ENCODE measurements at places on chromosomes 2 and 18.
A peak's percentile ranks its signal among the peaks of the same experiment; 100 is the strongest.

DNA sequence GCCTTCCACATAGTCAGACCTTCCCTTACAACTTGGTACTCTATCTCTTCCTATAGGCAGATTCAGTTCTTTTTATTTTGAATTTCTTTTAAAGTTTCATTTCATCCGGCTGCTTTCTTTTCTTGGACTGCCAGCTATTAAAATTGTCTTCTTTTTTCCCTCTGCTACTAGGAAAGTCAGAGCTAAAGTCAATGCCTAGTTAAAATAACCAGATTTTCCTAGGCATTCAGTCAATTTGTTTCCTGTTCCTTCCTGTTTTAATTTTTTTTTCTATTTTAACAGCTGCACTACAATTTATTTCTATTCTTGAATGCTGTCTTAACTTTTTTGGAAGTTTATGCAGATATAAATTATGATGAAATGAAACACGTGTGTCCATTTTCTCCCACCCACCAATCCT lies 84.8 kb downstream of the EVA1A start:
- H3K27me3 ChIP-seq: no peaks in the 10 kb centered on the region
- no peaks in the 10 kb centered on the region for H3K36me3 ChIP-seq
- H3K27ac ChIP-seq: no peak overlapping the region
- H3K4me1 ChIP-seq: no peaks in the 10 kb centered on the region
- H3K4me3 ChIP-seq: no peak overlapping the region

DNA sequence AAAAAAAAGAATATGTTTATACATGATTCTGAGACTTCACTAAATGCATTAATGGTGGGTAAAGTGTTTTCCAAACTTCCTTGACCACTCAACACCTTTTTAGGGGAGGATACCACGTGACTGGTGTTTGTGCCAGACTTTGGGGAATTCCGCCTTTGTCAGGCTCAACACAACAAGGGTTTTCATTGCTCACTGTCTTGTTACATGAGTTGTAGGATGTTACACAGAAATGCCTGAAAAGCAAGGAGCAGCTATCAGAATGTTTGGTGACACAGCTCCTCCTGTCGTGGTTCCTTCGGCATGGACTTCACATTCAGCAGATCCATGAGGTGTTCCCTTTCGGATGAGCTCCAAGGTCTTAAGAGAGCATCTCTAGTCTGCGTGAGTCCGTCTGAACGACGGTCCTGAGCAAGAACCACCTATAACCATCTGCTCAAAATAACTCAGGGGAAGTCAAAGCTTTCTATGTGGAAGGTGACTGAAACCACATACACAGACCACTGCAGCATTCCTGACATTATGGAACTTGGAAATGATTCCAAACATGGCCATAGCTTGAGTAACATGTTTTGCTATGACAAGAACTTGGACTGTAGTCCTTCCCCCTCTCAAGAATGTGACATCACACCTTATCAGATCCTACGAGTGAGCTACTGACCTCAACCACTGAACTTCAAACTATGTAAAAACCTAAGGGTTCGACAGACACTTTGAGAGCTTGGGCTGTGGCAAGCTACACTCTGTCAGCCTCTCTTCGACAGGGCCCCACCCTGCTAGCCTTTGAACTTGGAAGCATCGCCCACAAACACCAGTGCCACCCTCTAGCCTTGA lies 57.5 kb downstream of the MCFD2 start:
- no peaks in the 10 kb centered on the region for H3K36me3 ChIP-seq
- H3K27ac ChIP-seq: peak overlapping the region; percentile 9
- no peaks in the 10 kb centered on the region for H3K27me3 ChIP-seq
- H3K4me1 ChIP-seq: peaks cover 67% of the 10 kb centered on the region
- DNase-seq: no peak

- peaks cover 57% of the 10 kb centered on the region for H3K4me1 ChIP-seq
- DNase-seq: no peak
- peak overlapping the region; percentile 54 for H3K27ac ChIP-seq
- peaks cover 55% of the 10 kb centered on the region for H3K36me3 ChIP-seq
Observed at GRCh38 chr2:30255466-30256408, 24.4 kb downstream of the LBH start.

GRCh38 chr18:76428396-76429261 lies 66.4 kb downstream of the ZNF516 start:
- peaks cover 49% of the 10 kb centered on the region for H3K4me1 ChIP-seq
- no peak overlapping the region for H3K4me3 ChIP-seq
- DNase-seq: no peak

DNA sequence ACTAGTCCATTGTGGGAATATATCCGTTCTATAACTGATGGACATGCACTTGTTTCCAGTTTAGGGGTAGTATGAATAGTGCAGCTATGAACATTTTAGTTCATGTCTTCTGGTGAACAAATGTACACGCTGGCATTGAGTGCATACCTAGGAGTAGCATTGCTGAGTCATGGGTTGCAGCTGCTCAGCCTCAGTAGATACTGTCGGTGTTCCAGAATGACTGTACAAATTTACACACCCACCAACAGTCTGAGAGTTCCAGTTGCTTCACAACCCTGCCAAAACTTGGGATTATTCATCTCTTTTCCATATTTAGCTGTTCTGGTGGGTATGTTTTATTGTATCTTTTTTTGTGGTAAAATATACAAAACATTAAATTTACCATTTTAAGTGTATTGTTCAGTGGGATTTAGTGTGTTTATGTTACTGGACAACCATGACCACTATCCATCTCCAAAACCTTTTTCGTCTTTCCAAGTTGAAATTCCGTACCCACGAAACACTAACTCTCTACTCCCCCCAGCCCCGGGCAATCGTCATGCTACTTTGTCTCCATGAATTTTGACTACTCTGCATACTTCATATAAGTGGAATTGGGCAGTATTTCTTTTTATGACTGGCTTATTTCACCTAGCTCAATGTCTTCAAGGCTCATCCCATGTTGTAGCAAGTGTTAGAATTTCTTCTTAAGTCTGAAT lies 281.0 kb downstream of the PRKCE start:
- peaks cover 22% of the 10 kb centered on the region for H3K4me1 ChIP-seq
- H3K27ac ChIP-seq: no peak overlapping the region
- DNase-seq: no peak
- H3K4me3 ChIP-seq: no peak overlapping the region
- H3K27me3 ChIP-seq: no peaks in the 10 kb centered on the region

DNA sequence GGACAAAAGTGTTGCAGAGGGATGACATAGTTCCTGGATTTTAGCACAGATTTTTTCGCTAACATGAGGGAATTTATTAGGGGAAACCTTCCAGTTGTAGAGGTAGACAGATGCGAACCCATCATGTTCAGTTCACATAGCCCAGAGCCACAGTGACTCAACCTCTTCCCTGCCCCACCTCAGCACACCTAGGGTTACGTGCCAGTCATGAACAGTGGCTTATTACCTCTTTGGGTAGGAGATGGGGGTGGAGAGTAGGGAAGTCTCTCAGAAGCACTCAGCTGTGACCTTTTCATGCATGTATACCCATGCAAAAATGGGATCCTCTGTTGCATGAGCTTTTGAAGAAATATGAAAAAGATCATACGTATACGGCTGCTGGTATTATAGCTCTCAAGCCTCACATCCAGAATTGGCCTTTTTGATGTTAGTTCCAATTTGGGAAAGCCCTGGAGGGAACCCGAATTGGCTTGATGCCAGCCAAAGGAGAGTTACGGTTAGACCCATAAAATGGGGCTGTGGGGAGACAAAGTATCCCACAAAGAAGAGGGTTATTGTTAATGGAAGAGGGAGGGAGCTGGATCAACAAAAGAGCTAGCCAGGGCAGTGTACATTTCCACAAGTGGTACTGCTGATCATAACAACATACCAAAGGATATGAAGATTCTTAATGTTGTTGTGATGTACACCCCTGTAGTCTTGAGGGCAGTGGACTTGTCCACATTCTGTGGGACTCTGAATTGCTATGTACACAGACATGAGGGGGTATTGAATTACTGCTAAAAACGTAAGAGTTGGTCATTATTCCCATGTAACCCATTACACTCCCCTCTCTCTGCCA lies 4.9 kb downstream of the TANC1 start:
- H3K36me3 ChIP-seq: no peaks in the 10 kb centered on the region
- H3K4me3 ChIP-seq: no peak overlapping the region
- H3K27me3 ChIP-seq: no peaks in the 10 kb centered on the region
- DNase-seq: no peak
- H3K27ac ChIP-seq: no peak overlapping the region

DNA sequence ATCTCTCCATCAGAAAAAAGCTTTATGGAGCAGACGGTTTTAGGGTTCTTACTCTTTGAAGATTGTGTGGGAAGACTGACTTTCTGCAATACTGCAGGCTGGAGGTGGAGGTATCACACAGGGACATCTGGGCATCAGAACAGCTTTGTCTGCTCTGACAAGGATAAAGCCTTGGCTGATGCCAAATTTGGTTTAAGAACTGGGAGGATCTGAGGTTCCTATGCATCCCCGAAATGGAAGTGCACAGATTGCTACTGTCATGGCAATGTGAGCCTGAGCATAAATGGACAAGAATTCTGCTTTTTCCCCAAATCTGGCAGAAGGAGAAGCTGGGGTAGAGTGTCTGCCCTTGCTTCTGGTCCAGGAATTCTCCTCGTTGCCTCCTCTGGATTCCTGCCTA lies 424.3 kb downstream of the SLC4A3 start:
- no peaks in the 10 kb centered on the region for H3K36me3 ChIP-seq
- no peak for DNase-seq
- H3K4me1 ChIP-seq: no peaks in the 10 kb centered on the region
- no peak overlapping the region for H3K4me3 ChIP-seq

Measured in esophagus muscularis mucosa (tissue), 4 donors.